Progenitor cell of endocrine pancreas (in vitro differentiated cells): ENCODE measurements at places on chromosomes 4 and X. TPM values are rescaled to one million over a fixed set of nuclear protein-coding genes. Genes with fewer than 3 reads are reported as not detected.

Gene ATXN3L
- not detected in 2 replicates for total RNA-seq

- DNase-seq = no peak
- H3K27me3 ChIP-seq = no peaks in the 10 kb centered on the region
- H3K4me3 ChIP-seq = no peak overlapping the region
- H3K27ac ChIP-seq = no peak overlapping the region
Observed at GRCh38 chrX:109300415-109300814, 181.5 kb downstream of the GUCY2F start.

GRCh38 chrX:156004256-156004655 lies 6.8 kb downstream of the IL9R start:
- no peak overlapping the region for H3K4me3 ChIP-seq
- no peaks in the 10 kb centered on the region for H3K36me3 ChIP-seq
- no peak for DNase-seq
- no peaks in the 10 kb centered on the region for H3K27me3 ChIP-seq
- H3K4me1 ChIP-seq = no peaks in the 10 kb centered on the region

Gene SULT1E1
- total RNA-seq = 15.3 and 24.9 TPM in 2 replicates

DNA sequence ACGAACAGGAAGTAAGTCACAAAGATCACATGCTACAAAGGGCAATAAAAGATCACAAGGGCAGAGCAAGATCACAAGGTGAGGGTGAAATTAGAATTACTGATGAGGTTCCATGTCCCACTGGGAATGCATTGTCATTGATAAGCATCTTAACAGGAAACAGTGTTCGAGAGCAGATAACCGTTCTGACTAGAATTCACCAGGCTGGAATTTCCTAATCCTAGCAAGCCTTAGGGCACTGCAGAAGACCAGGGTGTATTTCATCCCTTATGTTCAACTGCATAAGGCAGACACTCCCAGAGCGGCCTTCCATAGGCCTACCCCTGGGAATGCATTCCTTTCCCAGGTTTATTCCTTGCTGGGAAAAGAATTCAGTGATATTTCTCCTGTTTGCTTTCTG lies 980.6 kb upstream of the LCORL start:
- H3K27me3 ChIP-seq = no peaks in the 10 kb centered on the region
- peaks cover 3% of the 10 kb centered on the region for H3K4me1 ChIP-seq
- no peak for DNase-seq
- H3K36me3 ChIP-seq = peaks cover 1% of the 10 kb centered on the region
- no peak overlapping the region for H3K4me3 ChIP-seq

Gene SPIN2A
- 1.8 and 2.2 TPM in 2 replicates for total RNA-seq

GRCh38 chrX:11363069-11363594 lies 69.9 kb downstream of the AMELX start:
- no peaks in the 10 kb centered on the region for H3K27me3 ChIP-seq
- no peaks in the 10 kb centered on the region for H3K4me1 ChIP-seq
- H3K36me3 ChIP-seq = no peaks in the 10 kb centered on the region
- no peak overlapping the region for H3K4me3 ChIP-seq
- no peak for DNase-seq
